Activated CD8-positive, alpha-beta memory T cell treated with anti-CD3 and anti-CD28 coated beads for 24 hours (primary cell): ENCODE measurements at places on chromosomes 11 and 22.

- no peak for DNase-seq
Observed at GRCh38 chr11:96180341-96180740, 162.7 kb downstream of the MAML2 start.

GRCh38 chr11:7606496-7606895 lies 66.8 kb downstream of the CYB5R2 start:
- no peak for DNase-seq

DNA sequence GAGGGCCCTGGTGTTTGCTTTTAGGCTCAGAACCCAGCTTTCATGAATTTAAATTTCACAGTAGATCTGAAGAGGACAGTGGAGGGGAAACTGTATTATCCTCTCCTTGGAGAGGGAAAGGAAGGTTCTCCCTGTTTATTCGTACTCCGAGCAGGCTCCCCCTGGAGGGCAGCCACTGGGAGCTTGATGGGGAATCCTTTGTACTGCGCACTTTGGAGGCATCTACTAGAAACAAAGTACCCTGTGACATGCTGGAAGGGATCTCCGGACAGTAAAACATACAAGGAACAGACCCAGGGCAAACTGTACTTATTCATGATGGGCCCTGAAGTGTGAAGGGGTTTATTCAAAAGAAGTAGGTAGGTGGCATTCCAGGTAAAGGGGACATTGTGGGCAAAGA lies 27.2 kb downstream of the NAV2 start:
- DNase-seq: no peak

DNA sequence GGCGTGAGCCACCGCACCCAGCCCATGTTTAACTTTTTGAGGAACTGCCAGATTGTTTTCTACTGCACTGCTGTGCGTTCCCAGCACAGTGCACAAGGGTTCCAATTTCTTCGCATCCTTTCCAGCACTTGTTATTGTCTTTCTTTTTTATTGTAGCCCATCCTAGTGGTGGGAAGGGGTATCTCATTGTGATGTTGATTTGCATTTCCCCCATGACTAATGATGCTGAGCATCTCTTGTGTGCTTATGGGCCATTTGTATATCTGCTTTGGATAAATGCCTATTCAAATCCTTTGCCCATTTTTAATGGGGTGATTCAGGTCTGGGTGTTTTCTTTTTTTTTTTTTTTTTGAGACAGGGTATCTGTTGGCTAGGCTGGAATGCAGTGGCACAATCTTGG lies 36.6 kb upstream of the SYT7 start:
- DNase-seq: no peak

GRCh38 chr11:79762279-79762921 lies 321.6 kb upstream of the TENM4 start:
- DNase-seq: no peak

- no peak for DNase-seq
Observed at GRCh38 chr22:31833930-31834329, 80.1 kb downstream of the DEPDC5 start.

DNA sequence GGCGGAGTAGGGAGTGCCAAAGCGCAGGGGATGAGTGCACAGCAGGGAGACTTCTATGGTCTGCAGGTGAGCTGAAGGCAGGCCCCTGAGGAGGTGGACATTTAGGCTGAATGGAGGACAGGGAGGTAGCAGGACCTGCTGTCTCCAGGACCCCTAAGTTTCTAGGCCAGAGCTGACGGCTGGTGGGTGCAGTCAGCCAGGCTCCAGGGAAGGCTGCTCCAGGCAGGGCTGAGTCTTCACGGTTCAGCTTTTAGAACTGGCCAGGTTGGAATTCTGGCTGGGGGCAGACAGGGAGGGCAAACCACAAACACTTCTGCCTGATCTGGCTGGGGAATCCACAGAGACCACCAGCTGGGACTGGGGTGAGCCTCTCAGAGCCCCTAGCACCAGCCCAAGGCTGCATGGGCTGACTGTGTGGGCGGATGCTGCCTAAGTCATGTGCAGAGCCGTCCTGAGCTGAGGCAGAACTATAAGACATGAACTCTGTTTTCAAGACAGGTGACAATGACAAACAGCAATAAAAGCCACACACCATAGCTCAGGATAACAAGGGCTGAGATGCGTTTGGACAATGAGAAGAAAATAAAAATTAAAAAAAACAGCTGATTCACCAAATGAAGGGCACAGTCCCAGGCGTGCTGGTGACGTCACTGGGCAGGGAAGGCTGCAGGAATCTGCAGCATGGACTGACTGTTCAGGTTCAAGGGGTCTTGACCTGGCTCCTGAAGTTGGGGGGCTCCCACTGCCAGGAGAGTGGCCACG lies 10.4 kb upstream of the MALAT1 start:
- DNase-seq: no peak

DNA sequence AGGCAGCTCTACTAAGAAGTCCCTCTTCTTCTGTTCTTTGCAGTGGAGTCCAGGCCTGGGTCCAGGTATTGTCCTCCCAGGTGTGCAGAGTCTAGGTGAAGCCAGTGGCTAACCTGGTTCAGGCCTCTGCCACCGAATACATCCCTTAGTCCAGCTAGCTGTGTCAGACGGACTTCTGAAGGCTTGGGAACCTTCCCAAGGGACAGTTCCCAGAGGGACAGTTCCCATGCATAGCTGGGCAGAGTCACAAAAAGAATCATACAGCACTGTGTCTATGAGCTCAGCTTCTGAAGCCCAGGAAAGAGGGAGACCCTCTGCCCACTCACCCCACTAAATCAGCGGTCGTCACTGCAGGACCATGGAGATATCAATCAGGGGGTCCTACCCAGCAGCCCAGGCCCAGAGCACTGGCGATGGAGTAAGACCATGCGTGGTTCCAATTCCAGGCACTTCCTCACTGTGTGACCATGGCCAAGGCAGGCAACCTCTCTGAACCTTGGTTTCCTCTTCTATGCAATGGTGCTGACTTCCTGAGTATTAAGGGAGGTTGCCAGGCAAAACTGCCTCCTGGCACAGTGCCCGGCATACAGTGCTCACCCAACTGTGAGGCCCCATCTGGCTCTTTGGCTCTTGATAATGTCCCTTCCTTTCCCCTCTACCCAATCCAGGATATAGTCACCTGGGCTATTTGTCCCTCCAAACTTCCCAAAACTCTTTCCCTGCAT lies 3.4 kb downstream of the MS4A10 start:
- no peak for DNase-seq

- no peak for DNase-seq
Observed at GRCh38 chr11:114959953-114960505, 281.7 kb downstream of the NXPE2 start.

DNA sequence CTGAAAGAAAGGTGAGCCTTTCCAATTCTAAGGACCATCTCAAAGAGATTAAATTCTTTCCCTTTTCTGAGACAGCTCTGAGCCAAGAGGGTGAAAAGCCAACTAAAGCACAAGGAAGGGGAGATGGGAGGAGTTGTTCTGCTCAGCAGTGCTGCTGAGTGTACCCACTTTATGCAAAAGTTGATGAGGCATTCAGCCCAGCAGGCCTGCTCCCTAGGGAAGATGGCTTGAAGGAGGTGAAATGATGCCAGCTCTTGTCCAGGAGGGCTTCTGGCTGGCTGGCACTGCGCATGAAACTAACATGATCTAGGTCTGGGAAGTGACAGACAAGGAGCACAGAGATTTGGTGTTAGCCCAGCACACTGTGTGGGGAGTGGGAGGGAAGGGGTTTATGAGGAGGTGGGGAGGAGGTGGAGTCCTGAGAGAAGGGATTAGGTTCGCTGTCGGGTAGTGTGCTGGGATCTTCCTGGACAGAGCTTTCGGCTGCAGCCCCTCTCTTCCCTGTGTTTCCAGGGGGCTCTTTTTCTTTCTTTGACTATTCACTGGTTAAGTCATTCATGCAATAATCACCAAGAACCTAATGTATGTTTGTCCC lies 225.5 kb upstream of the NARS2 start:
- DNase-seq: no peak

DNA sequence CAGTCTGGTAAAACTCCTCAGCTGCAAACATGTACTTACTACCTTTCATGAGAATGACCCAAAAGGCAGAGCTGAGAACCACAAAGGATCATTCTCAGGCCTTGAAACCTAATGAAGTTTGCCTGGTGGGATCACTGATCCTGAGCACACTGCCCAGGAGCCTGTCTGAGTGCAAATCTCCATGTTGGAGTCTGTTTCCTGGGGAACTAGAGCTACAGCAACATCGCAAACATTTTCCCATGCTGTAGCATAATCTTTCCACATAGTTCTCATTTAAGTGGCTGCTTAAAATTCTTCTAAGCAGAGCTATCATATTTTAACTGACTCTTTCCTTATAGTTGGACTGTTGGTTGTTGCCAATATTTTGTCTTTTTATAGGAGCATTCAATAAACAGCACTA lies 58.5 kb downstream of the GUCY1A2 start:
- no peak for DNase-seq

- DNase-seq: no peak
Observed at GRCh38 chr22:27435844-27436576, 365.5 kb downstream of the MN1 start.

DNA sequence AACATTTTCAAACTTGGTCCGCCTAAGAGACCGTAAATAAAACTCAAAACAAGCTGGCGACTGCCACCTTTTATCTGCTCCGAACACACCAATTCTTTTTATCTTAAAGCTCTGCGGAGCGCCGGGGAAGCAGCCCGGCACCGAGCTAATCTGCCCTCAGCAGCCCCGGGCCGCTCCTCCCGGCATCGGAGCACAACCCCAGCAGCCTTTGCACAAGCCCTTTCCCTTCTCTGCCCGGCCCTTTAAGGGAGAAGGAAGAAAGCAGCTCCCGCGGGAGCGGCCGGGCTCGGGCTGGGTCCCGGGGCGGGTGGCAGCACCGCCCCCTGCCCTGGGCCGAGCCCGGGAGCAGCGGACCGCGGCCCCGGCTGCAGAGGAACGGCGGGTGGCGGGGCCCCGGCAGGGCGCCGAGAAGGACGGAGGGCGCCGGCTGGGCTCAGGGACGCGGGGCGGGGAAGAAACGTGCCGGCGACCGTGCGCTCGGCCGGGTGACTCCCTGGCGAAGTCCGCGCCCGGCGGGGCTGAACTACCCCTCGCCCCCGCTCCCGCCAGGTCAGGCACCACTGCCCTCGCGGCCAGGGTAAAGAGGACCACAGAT lies 133.6 kb upstream of the C11orf58 start:
- no peak for DNase-seq

- no peak for DNase-seq
Observed at GRCh38 chr11:85627332-85627997, at the start of gene DLG2. DLG2 (minus strand) TSS chr11:85627344.

DNA sequence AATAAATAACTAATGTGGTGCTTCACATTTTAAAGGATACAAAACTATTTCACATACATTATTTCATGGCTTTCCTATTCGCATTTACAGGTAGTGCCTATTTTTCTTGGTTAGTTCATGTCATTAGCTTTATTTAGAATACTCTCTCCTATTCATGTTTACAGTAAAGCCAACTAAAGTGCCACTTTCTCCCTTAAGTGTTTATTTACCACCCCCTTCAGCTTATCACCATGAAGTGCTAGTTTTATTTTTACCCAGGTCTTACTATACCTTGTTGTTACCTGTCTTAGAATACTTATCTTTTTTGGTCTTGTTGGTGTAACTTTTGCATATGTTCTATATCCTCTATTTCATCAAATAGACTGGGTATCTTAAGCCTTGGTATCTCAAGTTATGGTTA lies 715.2 kb upstream of the TENM4 start:
- no peak for DNase-seq

- DNase-seq: no peak
Observed at GRCh38 chr22:17853073-17853472, 78.8 kb upstream of the BID start.

GRCh38 chr11:28245131-28245530 lies 136.9 kb downstream of the METTL15 start:
- no peak for DNase-seq

- DNase-seq: no peak
Observed at GRCh38 chr11:2708757-2709281, 9.0 kb upstream of the KCNQ1OT1 start.

- no peak for DNase-seq
Observed at GRCh38 chr11:25838918-25839625, 492.9 kb upstream of the ANO3 start.

- DNase-seq: peak; percentile 57
Observed at GRCh38 chr11:60989093-60989650, 17.7 kb downstream of the CD6 start.

DNA sequence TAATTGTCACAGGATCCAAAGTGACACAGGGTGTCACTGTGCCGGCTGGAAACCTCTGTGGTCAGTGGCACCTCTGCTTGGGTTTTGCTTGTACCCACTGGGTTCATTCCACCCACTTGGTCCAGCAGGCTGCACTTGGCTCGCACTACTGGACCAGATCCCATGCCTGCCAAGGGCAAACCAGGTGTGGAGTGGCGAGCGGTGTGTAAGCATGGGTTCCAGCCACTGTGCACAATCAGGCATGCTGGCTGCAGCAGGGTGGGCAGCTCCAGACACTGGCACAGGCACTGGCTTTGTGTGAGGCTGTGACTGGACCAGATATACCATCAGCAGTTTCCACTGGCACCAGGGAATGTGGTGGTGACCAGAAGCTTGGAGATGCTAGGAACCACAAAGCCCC lies 261.4 kb downstream of the KCNA4 start:
- DNase-seq: no peak

DNA sequence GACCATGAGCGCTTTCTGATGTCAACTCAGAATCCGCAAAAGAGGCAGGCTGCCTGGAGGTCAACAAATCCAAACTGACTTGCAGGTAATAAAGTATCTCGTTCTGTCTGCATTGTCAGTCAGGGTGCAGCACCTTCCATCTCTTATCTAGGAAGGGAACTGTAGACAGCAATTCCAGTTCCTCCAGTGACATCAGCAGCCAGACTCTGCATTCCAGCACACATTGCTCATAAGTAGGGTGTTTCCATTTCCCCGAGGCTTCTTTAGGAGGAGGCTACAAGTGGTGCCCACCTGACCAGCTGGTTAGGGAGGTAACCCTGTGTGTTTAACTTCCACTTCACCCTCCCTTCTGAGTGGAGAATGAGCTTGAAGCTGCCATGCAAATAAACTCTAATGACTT lies 53.3 kb downstream of the NTM start:
- no peak for DNase-seq

- no peak for DNase-seq
Observed at GRCh38 chr11:13316528-13316961, 39.0 kb downstream of the BMAL1 start.

GRCh38 chr11:112511911-112512310 lies 251.3 kb upstream of the PLET1 start:
- no peak for DNase-seq

DNA sequence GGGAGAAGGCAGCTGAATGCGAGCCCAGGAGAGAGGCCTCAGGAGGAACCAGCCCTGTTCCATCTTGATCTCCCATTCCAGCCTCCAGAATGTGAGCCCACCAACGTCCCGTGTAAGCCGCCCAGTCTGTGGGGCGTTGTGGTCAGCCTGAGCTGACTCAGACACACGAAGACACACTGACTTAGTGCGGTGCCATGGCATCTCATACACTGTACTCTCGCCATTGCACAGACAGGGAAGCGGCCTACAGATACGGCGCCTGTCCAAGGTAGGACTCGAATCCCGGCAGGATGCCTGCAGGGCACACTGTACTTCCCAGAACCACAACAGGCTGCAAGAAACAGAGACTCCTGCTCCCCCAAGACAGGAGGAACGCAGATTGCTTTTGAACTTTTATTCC lies 179.6 kb downstream of the CTTN start:
- DNase-seq: no peak
